ENCODE measurements at places on chromosomes 7 and 10. TPM values are rescaled to one million over a fixed set of nuclear protein-coding genes. Genes with fewer than 3 reads are reported as not detected.

The CDHR1 gene
- total RNA-seq = not detected

The SCART1 gene
- 0.18 TPM for total RNA-seq

The C7orf57 gene
- 0.47 TPM for total RNA-seq

The JAKMIP3 gene
- 0.27 TPM for total RNA-seq

The SEC31B gene
- 3.9 TPM for total RNA-seq

The AGBL3 gene
- total RNA-seq = 0.25 TPM

The AHCYL2 gene
- 74.0 TPM for total RNA-seq

The HABP2 gene
- total RNA-seq = not detected

The PTPN20 gene
- total RNA-seq = not detected

The ERV3-1 gene
- 5.3 TPM for total RNA-seq

The TACR2 gene
- not detected for total RNA-seq

The SCIN gene
- total RNA-seq = not detected

The MEST gene
- 4.6 TPM for total RNA-seq

The IKZF1 gene
- not detected for total RNA-seq

The PDE6C gene
- not detected for total RNA-seq

The GIGYF1 gene
- total RNA-seq = 28.1 TPM

The NEUROD6 gene
- total RNA-seq = not detected

The SGCE gene
- total RNA-seq = 12.8 TPM

The EFCAB10 gene
- total RNA-seq = not detected

The TDRD1 gene
- not detected for total RNA-seq

The CCSER2 gene
- total RNA-seq = 19.4 TPM

The GPNMB gene
- 14.3 TPM for total RNA-seq

The AGR2 gene
- total RNA-seq = not detected

The IGFBP1 gene
- not detected for total RNA-seq

The CROT gene
- 3.7 TPM for total RNA-seq

The GNGT1 gene
- total RNA-seq = not detected

The PAX2 gene
- total RNA-seq = 2.2 TPM

The SLC26A3 gene
- total RNA-seq = not detected

The PDK4 gene
- not detected for total RNA-seq

The PLEKHS1 gene
- total RNA-seq = not detected

The FAM13C gene
- total RNA-seq = not detected

The SMURF1 gene
- 23.0 TPM for total RNA-seq

The STK31 gene
- total RNA-seq = not detected

The HOXA4 gene
- not detected for total RNA-seq

The C10orf143 gene
- total RNA-seq = not detected

The MYL7 gene
- not detected for total RNA-seq

The ARID5B gene
- total RNA-seq = 8.6 TPM

Measured in G401 (cell line).